Stimulated activated CD4-positive, alpha-beta T cell treated with anti-CD3 and anti-CD28 coated beads, Interleukin-2, amount 100 ng/mL, for 4 hours (primary cell): ENCODE measurements at places on chromosomes 13 and 19.

DNA sequence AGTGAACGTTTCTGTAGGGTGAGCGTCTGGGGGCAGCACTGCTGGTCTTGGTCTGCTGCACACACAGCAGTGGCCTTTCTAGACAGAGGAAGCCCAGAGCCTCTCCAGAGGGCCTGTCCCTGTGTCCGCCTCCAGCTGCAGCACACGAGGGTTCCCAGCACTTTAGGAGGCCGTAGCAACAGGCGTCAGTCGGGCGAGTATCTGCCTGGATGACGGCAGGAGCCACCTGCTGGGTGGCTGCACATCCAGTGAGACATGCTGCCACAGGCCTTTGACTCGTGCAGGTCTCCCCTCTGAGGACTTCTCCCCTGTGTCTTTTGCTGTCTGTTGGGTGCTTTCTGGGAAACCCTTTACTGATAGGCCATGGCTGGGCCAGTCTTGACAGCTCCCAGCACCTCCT is 22.1 kb downstream of the AP2A1 start:
- DNase-seq, result no peak

GRCh38 chr19:2455851-2456570 is 748 bp downstream of the LMNB2 start:
- no peak for DNase-seq

DNA sequence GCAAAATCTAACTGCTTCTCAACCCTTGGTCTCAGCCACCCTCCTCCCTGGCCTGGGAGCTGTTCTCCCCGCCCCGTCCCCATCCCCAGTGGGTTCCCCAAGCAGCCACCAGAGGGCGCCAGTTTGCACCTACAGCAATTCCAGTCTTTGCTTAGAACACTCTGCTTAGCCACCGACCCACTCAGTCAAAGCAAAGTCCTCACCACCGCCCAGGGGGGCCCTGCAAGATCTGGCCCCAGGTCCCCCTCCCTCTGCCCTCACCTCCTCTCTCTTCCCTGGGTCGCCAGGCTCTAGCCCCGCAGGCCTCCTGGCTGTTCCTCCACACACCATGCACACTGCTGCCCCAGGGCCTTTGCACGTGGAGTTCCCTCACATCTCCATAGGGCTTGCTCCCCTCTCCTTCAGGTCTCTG is 12.4 kb downstream of the TMEM143 start:
- peak; percentile 69 for DNase-seq

DNA sequence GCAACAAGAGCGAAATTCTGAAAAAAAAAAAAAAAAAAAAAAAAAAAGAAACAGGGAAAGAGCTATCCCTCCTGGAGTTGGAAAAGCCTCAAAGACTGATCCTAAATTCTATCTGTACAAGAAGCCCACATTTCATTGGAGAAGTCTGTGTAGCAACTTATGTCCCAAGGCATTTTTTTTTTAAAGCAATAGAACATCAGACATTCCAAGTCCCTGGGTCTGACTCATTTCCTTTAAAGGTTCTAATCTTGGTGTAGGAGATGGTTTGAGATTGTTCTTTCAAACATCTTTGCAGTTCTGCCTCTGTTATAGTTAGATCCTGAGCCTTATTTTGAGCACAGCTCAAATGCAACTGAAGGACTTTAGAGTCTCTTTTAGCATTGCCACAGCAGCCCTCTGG is 706.5 kb upstream of the MIR17HG start:
- no peak for DNase-seq

GRCh38 chr19:32269831-32270230 is 75.6 kb upstream of the ZNF507 start:
- DNase-seq, result no peak
